ENCODE measurements at places on chromosomes 5 and 9. TPM values are rescaled to one million over a fixed set of nuclear protein-coding genes. Genes with fewer than 3 reads are reported as not detected.

DNA sequence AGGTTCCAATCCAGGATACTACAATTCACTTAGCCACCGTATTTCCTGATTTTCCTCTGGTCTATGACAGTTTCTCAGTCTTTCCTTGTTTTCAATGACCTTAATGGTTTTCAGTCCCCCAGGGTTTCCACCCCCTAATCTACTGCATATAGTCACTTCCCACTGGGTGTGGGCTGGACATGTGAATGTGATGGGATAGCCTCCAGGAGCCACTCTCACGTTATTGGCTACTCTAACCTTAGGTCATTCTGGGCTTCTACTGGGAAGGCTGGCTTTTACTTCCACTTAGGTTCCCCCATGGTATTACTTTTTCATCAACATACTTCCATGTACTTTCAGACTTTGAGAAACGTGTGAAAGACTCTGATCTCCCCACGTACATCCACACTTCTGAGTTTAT is 46.5 kb downstream of the ISOC1 start:
- no peaks in the 10 kb centered on the region for H3K4me1 ChIP-seq
- DNase-seq: no peak
- no peak overlapping the region for H3K4me3 ChIP-seq
- H3K36me3 ChIP-seq: no peaks in the 10 kb centered on the region
- no peaks in the 10 kb centered on the region for H3K27me3 ChIP-seq

Gene ACTBL2
- total RNA-seq: not detected

GRCh38 chr5:66897356-66897755 is 299.2 kb downstream of the CD180 start:
- no peak for DNase-seq
- H3K27me3 ChIP-seq: no peaks in the 10 kb centered on the region
- H3K4me3 ChIP-seq: no peak overlapping the region
- H3K27ac ChIP-seq: no peak overlapping the region
- H3K4me1 ChIP-seq: no peaks in the 10 kb centered on the region
- no peaks in the 10 kb centered on the region for H3K36me3 ChIP-seq

GRCh38 chr5:137441476-137441875 is 57.6 kb downstream of the SPOCK1 start:
- no peaks in the 10 kb centered on the region for H3K36me3 ChIP-seq
- H3K4me3 ChIP-seq: no peak overlapping the region
- no peak overlapping the region for H3K27ac ChIP-seq
- DNase-seq: no peak
- H3K4me1 ChIP-seq: no peaks in the 10 kb centered on the region
- peaks cover 2% of the 10 kb centered on the region for H3K27me3 ChIP-seq

Gene SOHLH1
- not detected for total RNA-seq
